ENCODE measurements at places on chromosomes 2 and 18.

- DNase-seq = no peak
These were observed 494.9 kb downstream of the EPHA4 start for GRCh38 chr2:221077251-221077650.

- no peak for DNase-seq
These were observed 99.5 kb downstream of the TTC32 start for GRCh38 chr2:19802086-19802841.

DNA sequence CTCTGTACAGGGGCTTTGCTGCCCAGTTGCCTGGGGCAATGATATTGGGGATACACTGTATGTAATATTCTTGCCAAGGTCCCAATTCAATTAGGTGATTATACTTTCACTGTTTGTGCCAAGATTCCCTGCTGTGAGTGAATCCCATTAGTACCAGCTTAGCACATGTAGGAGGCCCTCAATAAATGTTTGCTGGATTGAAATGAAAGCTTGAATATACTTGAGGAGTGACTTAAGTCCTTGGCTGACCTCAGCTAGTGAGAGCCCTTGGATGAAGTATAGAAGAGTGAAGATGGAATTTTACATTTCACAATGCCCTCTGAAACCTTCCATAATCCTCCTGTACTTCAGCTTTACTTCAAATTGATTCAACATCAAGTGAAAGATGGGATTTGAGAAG lies 102.9 kb downstream of the GATA6 start:
- DNase-seq = no peak

DNA sequence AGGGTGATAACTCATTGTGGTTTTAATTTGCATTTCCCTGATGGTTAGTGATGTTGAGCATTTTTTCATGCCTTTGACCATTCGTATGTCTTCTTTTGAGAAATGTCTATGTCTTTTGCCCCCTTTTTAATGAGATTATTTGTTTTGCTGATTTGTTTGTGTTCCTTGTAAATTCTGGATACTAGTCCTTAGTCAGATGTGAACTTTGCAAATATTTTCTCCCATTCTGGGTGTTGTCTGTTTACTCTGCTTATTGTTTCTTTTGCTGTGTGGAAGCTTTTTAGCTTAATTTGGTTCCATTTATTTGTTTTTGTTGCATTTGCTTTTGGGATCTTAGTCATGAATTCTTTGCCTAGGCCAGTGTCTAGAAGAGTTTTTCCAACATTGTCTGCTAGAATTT lies 192.0 kb downstream of the PARD3B start:
- no peak for DNase-seq

DNA sequence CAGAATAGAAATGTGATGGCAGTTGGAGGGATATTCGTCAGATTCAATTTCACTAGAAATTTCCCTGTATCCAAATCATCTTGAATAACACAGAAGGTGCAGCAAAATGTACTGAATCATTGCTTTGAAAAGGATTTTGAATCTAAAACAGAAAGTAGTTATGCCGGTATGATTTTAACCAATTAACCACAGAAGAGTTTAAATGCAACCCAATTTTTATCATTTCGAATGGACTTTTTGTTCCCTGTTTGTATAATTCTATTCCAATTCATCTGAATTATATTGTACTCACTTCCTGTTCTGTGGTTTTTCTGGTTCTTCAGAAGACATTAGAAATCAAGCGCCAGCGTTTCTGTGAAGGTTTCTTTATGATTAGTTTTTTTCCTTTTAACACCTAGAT lies 190.4 kb downstream of the MYO3B start:
- DNase-seq = no peak

DNA sequence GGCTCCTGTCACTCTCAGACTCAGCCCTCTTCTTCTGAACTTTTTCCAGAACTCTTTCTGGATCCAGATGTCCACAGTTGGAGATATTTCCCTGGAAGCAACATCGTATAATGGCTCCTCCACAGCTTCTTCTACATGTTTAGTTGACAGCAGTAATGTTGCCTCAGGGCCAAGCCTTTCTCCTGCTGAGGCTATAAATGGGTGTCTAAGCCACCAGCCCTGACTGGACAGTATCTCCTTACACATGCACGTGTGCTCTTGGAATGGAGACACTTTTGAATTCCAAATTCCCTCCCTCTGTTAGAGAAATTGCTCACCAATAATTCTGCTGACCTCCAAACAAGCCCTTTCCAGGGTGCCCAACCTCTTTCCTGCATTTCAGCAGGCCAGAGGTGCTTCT lies 156.2 kb upstream of the PIK3C3 start:
- DNase-seq = no peak

DNA sequence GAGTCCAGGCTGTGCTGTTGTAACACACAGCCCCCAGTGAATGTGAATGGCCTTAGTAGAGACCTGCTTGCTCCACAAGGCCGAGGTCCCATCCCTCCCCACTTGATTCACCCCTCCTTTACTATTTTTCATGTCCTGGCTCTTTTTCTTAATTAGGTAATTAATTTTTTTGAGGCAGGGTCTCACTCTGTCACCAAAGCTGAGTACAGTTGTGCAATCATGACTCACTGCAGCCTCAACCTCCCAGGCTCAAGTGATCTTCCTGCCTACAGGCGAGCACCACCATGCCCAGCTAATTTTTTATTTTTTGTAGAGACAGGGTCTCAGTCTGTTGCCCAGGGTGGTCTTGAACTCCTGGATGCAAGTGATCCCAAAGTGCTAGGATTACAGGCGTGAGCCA lies 19.3 kb downstream of the FBLN7 start:
- no peak for DNase-seq
